ENCODE measurements at places on chromosomes 2 and 18.

GRCh38 chr2:7368211-7368610 lies 451.0 kb downstream of the RNF144A start:
- no peak for DNase-seq

DNA sequence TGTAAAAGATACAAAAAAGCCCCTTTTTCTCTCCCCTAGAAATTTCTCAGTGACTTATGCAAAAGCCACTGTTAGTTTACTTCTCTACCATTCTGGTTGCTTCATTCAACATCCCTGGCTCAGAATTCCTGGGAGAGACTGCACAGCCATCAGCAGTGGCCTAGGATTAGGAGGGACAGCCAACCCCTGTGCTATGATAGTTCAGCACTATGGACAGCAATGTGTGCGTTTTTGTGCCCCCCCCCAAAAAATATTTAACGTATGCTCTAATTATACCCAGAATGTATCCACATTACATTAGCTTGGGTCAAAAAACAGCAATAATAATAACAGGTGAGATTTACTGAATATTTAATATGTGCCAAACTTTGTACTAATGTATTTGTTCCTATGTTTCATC lies 29.0 kb downstream of the OSR1 start:
- DNase-seq = no peak

DNA sequence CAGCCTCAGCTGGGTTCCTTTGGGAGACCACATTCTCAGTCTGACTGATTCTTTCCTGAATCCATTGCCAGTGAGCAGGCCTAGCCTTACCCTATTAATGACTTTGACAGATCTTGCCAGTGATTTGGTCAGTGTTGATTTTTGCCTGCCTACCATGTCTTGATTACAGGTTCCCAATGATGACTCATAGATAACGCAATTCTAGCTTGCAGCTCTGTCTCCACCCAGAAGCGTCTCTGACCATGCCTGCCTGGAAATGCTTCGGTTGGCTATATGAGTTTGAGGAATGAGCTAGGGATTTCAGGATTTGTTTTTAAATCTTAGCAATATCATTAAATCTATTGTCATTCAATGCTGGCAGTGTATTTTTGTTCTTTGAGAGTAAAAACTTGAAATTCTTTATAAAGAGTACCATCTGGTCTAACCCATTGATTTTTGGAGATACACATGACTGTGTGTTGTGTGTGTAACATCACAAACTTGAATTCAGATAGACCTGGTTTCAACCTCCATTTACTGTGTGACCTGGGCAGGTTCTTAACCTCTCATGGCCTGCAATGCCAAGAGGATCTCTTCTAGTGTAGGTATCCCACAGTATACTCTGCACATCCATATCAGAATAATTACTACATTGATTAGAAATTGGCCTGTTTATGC lies 57.0 kb downstream of the CCDC150 start:
- no peak for DNase-seq

DNA sequence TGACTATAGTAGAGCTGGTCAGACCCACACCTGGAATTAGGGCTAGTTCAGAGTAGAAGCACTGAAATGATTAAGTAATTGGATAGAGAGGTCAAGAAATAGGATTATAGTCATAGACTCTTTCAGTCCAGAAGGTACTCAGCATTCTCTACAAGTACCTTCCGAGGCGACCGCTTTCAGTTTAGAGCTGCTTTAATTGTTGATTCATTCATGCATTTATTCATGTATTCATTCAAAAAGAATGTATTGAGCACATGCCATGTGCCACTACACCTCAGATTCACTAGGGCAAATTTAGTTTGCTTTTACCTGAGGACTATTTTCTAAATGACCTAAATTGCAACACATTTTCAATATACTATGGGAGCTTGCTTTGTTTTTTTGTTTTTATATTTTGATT lies 48.7 kb downstream of the CRIM1 start:
- DNase-seq = no peak

DNA sequence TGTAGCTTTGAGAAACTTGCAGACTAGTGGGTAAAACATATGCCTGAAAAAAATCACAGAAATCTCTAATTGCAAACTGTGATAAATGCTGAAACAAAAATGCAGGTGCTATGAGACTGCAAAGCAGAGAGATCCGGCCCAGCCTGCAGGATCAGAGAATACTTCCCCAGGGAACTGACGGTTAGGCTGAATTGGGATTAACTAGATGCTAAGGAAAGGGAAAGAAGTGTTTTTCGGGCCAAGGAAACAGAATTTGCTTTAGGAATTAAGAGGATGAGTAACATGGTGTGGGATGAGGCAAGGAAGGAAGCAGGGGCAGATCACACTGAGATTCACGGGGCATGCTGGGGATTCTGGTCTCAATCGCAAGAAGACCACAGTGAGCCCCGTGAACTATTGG lies 71.5 kb downstream of the OSBPL6 start:
- no peak for DNase-seq

GRCh38 chr2:217941886-217942728 lies 60.7 kb downstream of the TNS1 start:
- no peak for DNase-seq

- no peak for DNase-seq
Measured at GRCh38 chr2:56182420-56182819, 1.4 kb upstream of the CCDC85A start.

DNA sequence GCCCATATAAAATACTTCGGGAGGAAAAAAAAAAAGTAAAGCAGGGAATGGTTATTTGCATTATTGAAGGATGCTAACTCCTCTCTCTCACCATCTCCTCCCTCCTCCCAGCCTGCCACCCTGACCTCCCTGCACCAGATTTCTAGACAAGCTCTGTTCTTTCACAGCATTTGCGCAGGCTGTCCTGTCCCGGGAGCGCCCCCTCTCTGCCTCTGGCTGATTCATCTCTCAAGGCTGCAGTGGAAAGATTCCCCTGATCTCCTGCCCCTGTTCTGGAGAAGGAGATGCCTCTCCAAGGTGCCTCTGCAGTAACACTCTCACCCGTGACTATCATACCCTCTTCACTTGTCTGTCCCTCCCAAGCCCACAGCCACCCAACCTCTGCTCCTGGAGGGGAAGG lies 38.5 kb downstream of the COL4A4 start:
- no peak for DNase-seq

- DNase-seq = no peak
Measured at GRCh38 chr2:163621445-163622004, 114.3 kb downstream of the FIGN start.

- no peak for DNase-seq
Measured at GRCh38 chr2:226725126-226725860, 74.3 kb downstream of the IRS1 start.

GRCh38 chr2:186036862-186037449 lies 298.4 kb downstream of the FSIP2 start:
- no peak for DNase-seq

DNA sequence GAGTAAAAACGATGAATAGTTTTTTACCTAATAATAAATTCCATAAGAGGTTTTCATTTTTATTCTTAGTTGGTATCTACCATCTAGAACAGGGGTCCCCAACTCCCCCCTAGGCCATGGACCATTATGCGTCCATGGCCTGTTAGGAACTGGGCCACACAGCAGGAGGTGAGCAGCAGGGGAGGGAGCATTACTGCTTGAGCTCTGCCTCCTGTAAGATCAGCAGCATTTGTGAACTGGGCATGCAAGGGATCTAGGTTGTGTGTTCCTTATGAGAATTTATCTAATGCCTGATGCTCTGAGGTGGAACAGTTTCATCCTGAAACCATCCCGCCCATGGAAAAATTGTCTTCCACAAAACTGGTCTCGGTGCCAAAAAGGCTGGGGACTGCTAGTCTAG lies 5.9 kb downstream of the TIA1 start:
- DNase-seq = no peak

GRCh38 chr2:142952793-142953494 lies 75.5 kb downstream of the KYNU start:
- DNase-seq = no peak

GRCh38 chr2:140362361-140362760 lies 1582.2 kb upstream of the NXPH2 start:
- DNase-seq = no peak

- DNase-seq = no peak
Measured at GRCh38 chr2:17184512-17184911, 333.7 kb downstream of the RAD51AP2 start.

DNA sequence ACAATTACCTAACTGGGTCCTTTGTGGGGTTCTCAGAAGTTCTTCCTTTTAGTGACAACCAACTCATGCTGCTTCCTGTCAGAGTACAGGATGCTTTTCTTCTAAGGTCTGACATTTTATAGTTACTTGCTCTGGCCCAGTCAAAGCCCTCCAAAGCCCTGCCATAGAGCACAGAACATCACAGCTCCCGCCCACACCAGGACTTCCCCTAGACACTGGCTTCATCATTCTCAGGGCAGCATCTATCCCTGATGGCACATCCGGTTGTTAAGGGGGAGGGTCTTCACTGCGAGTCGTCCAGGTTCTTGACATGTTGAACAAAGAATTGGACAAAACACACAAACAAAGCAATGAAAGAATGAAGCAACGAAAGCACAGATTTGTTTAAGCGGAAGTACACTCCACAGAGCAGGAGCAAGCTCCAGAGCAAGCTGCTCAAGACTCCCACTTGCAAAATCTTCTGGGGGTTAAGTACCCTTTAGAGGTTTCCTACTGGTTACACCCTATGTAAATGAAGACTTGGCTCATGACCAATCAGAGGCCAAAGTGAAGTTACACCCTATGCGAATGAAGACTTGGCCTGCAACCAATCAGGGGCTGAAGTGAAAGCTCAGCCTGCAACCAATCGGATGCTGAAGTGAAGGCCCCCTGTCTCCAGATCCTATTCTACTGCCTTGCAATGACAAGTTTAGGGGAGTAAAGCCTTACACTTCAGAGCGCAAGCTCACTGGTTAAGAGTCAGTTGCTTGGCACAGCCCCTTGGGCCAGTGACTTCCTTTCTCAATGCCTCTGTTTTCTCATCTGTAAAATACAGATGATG lies 79.0 kb downstream of the HDAC4 start:
- no peak for DNase-seq

DNA sequence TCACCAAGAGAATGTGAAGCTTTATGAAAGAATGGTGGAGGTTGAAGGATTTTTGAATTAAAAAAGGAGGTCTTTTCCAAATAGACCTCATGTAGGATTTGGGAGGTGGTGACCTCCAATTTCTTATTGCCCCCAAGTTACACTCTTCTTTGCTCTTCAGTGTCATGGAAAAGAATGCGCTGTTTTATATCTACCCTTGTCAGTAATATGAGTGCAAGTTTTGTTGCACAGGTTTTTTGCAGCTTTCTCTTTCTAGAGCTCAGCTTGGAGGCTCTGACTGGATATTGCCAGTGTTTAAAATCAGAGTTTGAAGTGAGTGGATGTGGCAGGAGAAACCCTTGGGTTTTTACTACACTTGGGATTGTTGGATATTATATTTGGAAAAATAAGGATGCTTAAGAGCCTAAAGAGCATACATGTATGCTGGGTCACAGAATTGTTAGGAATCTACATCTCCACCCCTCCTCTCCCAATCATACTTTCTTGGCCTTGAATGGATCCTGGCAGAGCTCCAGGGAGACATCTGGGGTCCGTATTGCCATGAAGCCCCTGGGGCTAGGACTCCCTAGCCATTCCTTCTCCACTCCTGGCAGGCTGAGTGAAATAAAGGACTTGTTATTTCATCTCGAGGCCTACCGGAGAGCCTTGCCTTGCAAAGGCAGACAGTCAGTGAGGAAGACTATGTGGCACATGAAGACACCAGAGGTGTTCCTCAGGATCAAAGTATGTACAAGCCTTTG lies 43.8 kb downstream of the APOB start:
- no peak for DNase-seq
